ENCODE measurements at places on chromosomes 2 and 18.

DNA sequence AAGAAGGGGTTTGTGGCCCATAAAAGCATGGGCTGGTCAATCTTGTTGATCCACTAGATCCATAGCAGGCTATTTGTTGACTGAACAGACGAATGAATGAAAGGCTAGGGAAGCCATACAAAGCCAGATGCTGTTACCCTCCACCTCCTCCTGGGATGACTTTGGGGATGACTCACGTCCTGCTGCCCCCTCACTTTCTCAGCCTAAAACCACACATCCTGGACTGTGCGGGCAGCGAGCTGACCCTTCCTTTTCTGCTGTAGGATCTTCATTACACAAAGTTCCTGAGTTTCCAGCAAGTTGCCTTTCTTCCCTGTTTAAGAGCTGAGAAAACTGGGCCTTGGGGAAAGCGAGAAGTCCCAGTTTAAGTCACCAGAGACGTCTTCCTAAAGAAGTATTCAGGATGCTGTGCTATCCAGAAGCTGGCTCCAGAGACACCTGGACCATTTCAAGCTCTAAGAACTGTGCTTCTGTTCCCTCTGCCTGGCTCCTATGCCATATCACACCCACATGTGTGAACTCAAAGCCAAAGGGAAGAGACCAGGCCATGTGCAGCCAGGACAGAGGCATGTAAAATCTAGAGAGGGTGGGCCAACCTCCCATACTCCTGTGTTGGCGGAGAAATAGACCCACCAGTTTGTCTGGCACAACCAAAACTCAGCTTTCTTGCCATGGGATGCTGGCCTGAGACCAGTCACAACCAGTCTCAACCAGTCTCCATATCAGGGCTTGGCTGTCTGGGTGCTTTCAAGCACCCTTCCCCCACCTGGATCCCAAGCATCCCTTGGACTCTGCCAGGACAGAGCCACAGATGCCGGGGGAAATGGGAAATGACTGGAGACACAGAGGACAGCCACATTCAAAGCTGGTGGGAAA, 4.7 kb upstream of the SLC20A1 start:
- no peak overlapping the region for H3K27ac ChIP-seq
- peaks cover under 1% of the 10 kb centered on the region for H3K36me3 ChIP-seq
- H3K4me3 ChIP-seq: no peak overlapping the region

- no peak for ATAC-seq
- no peaks in the 10 kb centered on the region for H3K27me3 ChIP-seq
- peaks cover 93% of the 10 kb centered on the region for H3K4me1 ChIP-seq
- H3K4me3 ChIP-seq: no peak overlapping the region
- peak overlapping the region; percentile 74 for H3K27ac ChIP-seq
Observed at GRCh38 chr18:63213936-63214671, 105.5 kb downstream of the BCL2 start.

GRCh38 chr2:653645-654425, 23.4 kb downstream of the TMEM18 start:
- H3K4me1 ChIP-seq: no peaks in the 10 kb centered on the region
- H3K27ac ChIP-seq: no peak overlapping the region

- H3K27ac ChIP-seq: no peak overlapping the region
- no peaks in the 10 kb centered on the region for H3K36me3 ChIP-seq
- no peak overlapping the region for H3K4me3 ChIP-seq
- H3K27me3 ChIP-seq: peaks cover 13% of the 10 kb centered on the region
- ATAC-seq: no peak
Observed at GRCh38 chr18:54783139-54783538, 45.1 kb upstream of the RAB27B start.

DNA sequence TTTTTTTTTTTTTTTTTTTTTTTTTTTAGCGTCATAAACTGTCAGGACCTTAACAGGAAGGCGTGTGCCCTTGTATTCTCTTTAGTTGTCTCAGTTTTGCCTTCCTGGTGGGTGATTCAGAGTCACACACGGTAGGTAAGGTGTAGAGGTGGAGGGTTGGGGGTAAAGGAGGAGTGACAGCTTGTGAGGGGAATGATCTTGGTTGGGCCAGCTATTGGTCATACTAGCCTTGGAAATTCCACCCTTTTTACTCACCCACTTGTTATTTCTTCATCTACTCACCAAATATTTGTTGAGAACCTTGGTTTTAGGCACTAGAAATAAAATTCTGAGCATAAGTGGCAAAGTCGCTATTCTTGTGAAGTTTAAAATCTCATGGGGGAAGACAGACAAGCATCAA, 22.2 kb downstream of the SMIM21 start:
- no peaks in the 10 kb centered on the region for H3K4me1 ChIP-seq
- no peak overlapping the region for H3K27ac ChIP-seq
- no peaks in the 10 kb centered on the region for H3K36me3 ChIP-seq

DNA sequence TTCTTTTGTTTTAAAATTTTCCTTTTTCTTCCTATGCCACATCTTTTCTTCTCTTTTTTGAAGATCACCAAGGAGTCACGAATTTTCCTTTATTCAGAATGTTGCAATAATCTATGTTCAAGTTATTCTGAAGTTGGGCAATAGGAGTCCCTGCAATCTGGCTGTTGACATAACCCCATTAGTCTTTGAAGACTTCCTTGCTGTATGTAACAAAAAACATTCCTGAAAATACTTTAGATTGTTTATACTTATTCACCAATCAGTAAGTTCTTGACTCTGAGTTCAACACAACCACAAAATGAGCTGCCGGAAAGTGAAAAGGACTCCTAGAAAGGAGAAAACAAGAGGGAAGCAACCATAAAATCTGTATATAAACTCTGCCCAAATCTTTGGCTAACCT, 62.8 kb downstream of the TMEM237 start:
- H3K27ac ChIP-seq: no peak overlapping the region
- H3K4me3 ChIP-seq: no peak overlapping the region
- no peak for ATAC-seq
- peaks cover 13% of the 10 kb centered on the region for H3K27me3 ChIP-seq
- H3K36me3 ChIP-seq: no peaks in the 10 kb centered on the region
- H3K4me1 ChIP-seq: peaks cover 5% of the 10 kb centered on the region

DNA sequence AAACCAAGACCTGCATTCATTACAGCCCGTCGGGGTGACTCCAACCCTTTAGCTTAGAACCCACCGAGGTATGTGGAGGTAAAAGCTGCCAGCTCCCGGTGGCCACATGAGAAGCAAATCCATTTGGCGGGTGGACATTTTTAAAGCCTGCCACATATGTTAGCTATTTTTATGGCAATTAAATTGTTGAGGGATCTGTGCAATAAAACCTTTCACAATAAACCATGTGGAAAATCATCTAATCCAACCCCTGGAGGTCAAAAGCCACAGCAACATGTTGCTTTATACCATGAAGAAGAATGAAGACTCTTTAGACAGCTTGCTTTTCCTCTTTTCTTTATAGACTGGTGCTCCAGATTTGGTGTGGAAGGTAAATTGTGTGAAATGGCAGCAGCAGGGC, 176.3 kb downstream of the AGPS start:
- ATAC-seq: no peak
- no peak overlapping the region for H3K4me3 ChIP-seq
- no peak overlapping the region for H3K27ac ChIP-seq
- H3K36me3 ChIP-seq: no peaks in the 10 kb centered on the region

- H3K27ac ChIP-seq: peak overlapping the region; percentile 90
- no peaks in the 10 kb centered on the region for H3K27me3 ChIP-seq
- peak overlapping the region; percentile 71 for H3K4me3 ChIP-seq
- no peak for ATAC-seq
- H3K4me1 ChIP-seq: peaks cover 60% of the 10 kb centered on the region
Observed at GRCh38 chr18:75247611-75248421, 37.2 kb downstream of the TSHZ1 start.

GRCh38 chr2:227515742-227516141, 43.8 kb downstream of the AGFG1 start:
- no peak overlapping the region for H3K27ac ChIP-seq
- no peak overlapping the region for H3K4me3 ChIP-seq
- ATAC-seq: no peak
- H3K4me1 ChIP-seq: peaks cover 88% of the 10 kb centered on the region

DNA sequence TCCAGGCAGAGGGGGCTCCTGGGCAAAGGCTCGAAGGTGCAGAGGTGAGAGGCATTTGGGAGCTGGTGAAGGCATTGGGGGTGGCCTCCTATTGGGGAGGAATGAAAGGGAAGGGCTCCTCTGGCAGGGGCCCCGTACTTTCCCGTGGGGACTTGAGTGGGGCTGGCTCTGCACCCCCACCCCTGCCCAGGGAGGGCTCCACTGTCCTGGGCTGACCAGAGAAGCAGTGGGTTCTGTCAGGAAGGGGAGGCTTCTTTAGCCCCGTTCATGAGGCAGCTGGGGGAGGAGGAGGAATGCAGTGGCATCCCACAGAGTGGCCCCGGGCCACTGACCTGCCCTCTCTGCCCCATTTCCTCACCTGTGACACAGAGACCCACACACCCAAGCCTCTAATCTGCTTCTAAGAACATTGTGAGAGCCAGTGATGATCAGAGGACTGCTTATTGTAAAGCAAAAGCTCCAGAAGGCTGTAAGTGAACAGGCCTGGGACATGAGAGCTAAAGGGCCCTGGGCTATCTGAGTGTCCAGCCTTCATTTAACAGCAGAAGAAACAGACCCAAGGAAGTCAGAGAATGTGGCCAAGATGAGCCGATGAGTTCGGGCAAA, 38.6 kb upstream of the GPAT2 start:
- H3K4me1 ChIP-seq: no peaks in the 10 kb centered on the region
- no peak overlapping the region for H3K4me3 ChIP-seq
- H3K27ac ChIP-seq: no peak overlapping the region
- no peak for ATAC-seq
- no peaks in the 10 kb centered on the region for H3K27me3 ChIP-seq

DNA sequence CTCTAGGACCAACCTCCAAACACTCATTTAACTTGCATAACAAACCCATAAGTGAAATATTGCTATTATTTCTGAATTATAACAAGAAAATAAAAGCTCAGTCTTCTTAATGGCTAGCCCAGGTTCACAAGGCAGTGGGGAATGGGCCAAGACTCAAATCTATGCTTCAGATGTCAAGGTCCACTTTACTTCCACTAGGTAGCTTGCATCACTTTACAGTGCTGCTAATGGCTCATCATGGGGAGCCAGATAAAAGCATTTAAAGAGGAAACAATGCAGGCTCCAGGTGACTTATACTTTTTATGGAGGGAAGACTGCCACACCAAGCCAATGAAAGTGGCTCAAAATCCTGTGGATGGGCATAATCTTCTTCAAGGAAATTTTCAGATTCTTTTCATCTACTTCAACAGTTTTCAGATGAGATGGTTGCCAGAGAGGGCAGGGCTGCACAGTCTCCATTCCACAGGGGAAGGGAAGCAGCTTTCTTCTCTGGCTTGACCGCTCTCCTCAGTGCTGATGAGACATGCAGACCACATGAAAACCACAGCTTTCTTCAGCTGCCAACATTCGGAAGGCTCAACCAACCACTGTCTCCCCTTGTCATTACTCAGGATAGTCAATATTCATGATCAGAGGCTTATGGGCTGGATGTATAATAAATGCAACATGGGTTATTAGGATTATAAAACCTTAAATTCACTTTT, 361.9 kb upstream of the MEX3C start:
- no peaks in the 10 kb centered on the region for H3K4me1 ChIP-seq
- no peak overlapping the region for H3K4me3 ChIP-seq
- H3K27me3 ChIP-seq: peaks cover 31% of the 10 kb centered on the region
- ATAC-seq: no peak
- no peaks in the 10 kb centered on the region for H3K36me3 ChIP-seq
- H3K27ac ChIP-seq: no peak overlapping the region

GRCh38 chr18:32048507-32049091, 30.0 kb downstream of the RNF125 start:
- H3K4me3 ChIP-seq: no peak overlapping the region
- H3K27ac ChIP-seq: peak overlapping the region; percentile 62
- H3K27me3 ChIP-seq: no peaks in the 10 kb centered on the region
- peaks cover 6% of the 10 kb centered on the region for H3K36me3 ChIP-seq
- peaks cover 23% of the 10 kb centered on the region for H3K4me1 ChIP-seq
- ATAC-seq: peak; percentile 72

DNA sequence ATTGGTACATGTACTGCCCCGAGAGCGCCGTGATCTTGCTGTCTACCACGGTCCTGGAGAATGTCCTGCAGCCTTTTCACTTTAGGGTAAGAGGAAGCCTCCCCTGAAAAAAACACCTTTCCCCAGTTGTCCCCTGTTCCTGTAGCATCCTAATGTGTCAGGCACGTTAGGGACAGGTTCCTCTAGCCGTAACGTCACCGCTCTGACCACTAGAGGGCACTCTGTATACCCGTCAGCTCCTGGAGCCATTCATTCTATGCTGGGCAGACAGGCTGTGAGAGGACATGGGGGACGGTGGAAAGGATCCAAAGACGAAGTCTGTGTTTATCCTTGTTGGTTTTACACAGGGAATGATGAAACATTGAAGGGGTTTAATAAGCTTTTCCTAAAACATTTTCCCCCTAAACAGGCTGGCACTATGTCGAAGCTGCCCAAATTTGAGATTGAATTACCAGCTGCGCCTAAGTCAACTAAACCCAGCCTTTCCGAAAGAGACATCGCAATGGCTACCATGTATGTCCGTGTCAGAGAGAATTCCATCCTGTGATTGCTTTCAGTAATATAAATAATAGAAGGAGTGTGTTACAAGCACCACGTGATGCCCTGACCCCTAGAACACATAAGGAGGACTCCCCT, 12.7 kb downstream of the RMC1 start:
- H3K36me3 ChIP-seq: peaks cover 65% of the 10 kb centered on the region
- H3K4me1 ChIP-seq: peaks cover 36% of the 10 kb centered on the region
- no peaks in the 10 kb centered on the region for H3K27me3 ChIP-seq
- H3K27ac ChIP-seq: peak overlapping the region; percentile 32
- ATAC-seq: peak; percentile 86
- H3K4me3 ChIP-seq: no peak overlapping the region

GRCh38 chr2:181193550-181193949, 213.1 kb downstream of the UBE2E3 start:
- no peak overlapping the region for H3K27ac ChIP-seq
- no peak overlapping the region for H3K4me3 ChIP-seq
- H3K36me3 ChIP-seq: no peaks in the 10 kb centered on the region
- H3K27me3 ChIP-seq: no peaks in the 10 kb centered on the region

- ATAC-seq: no peak
- H3K27me3 ChIP-seq: no peaks in the 10 kb centered on the region
- H3K27ac ChIP-seq: no peak overlapping the region
- no peaks in the 10 kb centered on the region for H3K4me1 ChIP-seq
- H3K4me3 ChIP-seq: no peak overlapping the region
Observed at GRCh38 chr2:224382973-224383555, 18.8 kb downstream of the FAM124B start.

DNA sequence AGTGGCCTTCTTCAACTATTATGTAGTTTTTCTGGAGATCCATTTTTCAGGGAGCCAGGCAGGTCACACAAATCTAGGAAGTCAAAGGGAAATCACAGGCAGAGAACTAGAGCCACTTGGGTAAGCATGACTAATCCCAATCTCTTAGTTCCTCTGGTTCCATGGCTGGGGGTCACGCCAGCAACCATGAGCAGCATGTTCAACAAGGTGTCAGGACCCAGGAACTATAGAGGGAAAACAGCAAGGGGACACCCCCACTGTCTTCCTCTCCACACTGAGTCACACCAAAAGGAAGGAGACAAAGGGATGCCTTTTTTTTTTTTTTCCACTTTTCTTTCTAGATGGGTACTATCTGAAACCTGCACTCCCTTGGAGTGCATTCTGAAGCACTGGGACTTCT, 250.9 kb downstream of the OTX1 start:
- H3K27me3 ChIP-seq: no peaks in the 10 kb centered on the region
- no peak overlapping the region for H3K27ac ChIP-seq
- H3K36me3 ChIP-seq: peaks cover 85% of the 10 kb centered on the region
- H3K4me3 ChIP-seq: no peak overlapping the region
- no peaks in the 10 kb centered on the region for H3K4me1 ChIP-seq
- ATAC-seq: no peak

- no peak for ATAC-seq
- no peaks in the 10 kb centered on the region for H3K36me3 ChIP-seq
- no peak overlapping the region for H3K27ac ChIP-seq
- H3K4me1 ChIP-seq: no peaks in the 10 kb centered on the region
Observed at GRCh38 chr18:31667185-31667584, 17.2 kb downstream of the B4GALT6 start.
